Activated T-cell treated with anti-CD3 and anti-CD28 coated beads, Interleukin-2, amount 50 U/mL, for 24 hours (primary cell): ENCODE measurements at places on chromosomes 1 and 21.
A peak's percentile ranks its signal among the peaks of the same experiment; 100 is the strongest.

DNA sequence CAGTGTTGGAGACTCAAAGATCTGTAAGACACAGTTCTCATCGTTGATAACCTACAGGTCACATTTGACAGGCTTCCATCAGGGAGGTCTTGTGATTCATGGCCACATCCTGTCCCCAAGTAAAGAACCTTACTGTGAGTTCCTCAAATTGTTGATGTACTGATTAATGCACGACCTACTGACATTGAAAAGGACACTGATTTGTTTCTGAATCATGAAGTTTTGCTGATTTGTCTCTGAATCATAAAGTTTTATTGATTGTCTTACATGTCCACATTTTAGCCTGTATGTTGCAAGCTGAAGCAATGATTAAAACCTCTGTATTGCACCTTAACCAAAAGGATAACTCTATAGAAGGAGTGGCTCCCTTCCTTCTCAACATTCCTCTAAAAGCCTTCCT, 476.3 kb upstream of the RUNX1 start:
- no peak for DNase-seq

- peak; percentile 27 for DNase-seq
Observed at GRCh38 chr1:226989085-226989920, 49.2 kb downstream of the COQ8A start.

DNA sequence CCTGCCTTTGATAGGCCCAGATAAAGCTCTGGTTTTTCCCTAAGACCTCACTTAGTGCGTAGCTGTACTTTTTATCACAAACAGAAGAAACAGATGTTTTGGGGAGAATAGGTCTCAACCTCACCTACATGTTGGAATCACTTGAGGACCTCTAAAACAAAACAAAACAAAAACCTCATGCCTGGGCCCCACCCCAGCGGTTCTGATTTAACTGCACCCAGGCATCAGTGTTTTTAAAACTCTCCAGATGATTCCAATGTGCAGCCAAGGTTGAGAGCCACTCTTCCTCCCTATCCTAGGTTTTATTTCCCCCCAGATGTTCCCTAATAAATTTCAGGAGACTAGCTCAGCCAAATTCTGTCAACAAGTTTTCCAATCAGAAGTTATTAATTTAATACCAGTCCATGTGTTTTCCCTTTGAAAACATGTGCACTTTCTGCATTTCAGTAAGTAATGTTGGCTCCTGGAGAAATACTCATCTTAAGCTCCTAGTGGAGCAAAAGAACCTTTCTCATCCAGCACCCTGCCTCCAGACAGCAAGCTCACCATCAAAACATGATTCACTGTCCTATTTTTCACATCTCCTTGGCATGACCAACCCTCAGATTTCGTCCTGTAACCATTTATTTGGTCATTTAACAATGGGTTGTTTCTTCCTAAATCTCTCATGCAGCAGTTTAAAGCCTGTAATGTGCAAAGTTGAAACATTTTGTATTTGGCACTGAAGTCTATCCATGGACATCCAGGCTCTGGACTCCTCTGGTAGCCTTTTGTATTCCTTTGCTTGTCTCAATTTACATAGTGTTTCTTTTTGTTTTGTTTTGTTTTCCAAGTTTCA, 27.5 kb downstream of the LRRC8C start:
- no peak for DNase-seq

DNA sequence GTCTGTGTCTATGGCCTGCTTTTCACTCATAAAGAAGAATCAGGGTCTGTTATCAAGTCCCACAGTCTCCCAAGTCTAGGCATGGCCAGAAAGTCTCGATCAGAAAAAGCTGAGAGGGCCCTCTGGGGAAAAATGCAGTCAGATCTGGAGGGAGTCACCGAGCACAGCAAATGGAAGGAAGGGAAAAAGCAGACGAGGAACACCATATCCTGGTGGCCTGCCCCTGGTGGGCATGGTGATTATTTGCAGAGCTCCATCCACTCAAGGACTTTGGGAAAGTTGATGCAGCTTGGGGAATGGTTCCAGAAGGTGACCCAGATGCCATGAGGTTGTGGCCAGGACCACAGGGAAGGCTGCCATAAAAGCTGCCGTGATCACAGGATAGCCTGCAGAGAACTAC, 189.1 kb downstream of the CLIC6 start:
- no peak for DNase-seq

DNA sequence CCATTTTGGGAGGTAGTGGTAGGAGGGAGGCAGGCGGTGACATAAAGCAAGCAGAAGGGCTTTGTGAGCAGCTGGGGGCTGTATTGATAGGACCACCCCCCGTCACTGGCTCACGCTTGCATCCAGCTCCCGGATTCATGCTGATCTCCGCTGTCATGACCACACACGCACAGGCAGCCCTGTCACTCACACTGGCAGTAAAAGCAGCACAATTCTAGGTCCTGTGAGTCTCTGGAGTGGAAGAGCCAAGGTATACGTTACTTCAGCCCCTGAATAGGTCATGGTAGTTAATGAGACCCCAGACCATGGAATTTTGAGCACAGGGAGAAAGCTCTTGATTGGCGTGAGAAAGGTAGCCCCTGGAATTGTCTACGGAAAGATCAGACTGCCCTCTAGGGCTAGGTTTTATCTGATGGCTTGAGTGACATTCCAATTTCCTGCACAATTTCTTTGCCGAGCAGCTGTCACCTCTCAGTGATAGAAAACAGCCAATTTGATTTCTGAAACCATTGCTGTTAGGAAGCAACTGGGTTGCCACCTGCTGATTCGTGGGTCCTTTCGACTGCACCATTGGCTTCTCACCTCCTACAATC, 5.4 kb downstream of the OR2B11 start:
- no peak for DNase-seq

- no peak for DNase-seq
Observed at GRCh38 chr1:89657886-89658285, 25.0 kb downstream of the LRRC8C start.

DNA sequence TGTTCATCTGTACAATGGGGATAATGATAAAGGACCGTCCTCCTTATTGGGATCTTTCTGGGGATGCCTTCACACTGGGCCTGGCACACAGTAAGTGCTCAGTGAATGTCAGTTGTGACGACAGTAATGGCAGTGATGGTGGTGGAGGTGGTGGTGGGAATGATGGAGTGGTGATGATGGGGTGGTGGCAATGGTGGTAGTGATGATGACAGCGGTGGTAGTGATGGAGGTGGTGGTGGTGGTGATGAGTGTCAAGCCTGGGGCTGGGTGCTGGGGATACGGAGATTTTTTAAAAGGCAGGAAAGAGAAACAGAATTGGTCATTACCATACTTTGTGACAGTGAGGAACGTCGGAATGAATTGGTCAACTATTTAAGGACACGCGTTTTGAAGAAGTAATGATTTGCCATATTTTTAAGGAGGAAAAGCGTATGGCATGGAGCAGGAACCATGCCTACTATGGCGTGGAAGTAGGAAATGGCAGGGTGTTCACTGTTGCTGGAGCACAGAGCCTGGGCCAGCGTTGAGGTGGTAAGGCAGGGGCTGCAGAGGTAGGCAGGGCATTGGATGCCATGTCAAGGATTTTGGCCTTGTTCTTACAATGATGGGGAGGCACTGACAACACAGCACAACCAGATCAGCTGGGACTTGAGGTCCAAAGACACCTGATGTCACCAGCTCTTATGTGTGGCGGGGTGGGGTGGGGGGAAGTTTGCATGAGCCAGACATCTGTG, 128.7 kb downstream of the ACTL8 start:
- no peak for DNase-seq

- DNase-seq = no peak
Observed at GRCh38 chr21:43740497-43741156, 21.7 kb downstream of the PDXK start.

GRCh38 chr1:88194542-88194941, 489.5 kb upstream of the PKN2 start:
- no peak for DNase-seq
